Thymus (tissue), 14 donors: ENCODE measurements at places on chromosomes 13 and 19.
A peak's percentile ranks its signal among the peaks of the same experiment; 100 is the strongest.

GRCh38 chr13:28325022-28325421 is 169.9 kb downstream of the FLT1 start:
- DNase-seq: no peak

GRCh38 chr13:106507560-106508274 is 27.7 kb downstream of the EFNB2 start:
- no peak for DNase-seq

- no peak for DNase-seq
Observed at GRCh38 chr13:65926750-65927171, 1303.4 kb downstream of the PCDH9 start.

- DNase-seq: no peak
Observed at GRCh38 chr19:35228177-35228930, at the start of gene FAM187B. Gene FAM187B (minus strand): TSS chr19:35228739. CDS start chr19:35228680, 59 bp downstream.

- no peak for DNase-seq
Observed at GRCh38 chr13:48281556-48281955, 22.0 kb upstream of the RB1 start.

GRCh38 chr13:44576351-44577235 is 463 bp upstream of the TSC22D1 start:
- peak; percentile 15 for DNase-seq

GRCh38 chr13:111877906-111878305 is 189.0 kb upstream of the SOX1 start:
- DNase-seq: no peak

DNA sequence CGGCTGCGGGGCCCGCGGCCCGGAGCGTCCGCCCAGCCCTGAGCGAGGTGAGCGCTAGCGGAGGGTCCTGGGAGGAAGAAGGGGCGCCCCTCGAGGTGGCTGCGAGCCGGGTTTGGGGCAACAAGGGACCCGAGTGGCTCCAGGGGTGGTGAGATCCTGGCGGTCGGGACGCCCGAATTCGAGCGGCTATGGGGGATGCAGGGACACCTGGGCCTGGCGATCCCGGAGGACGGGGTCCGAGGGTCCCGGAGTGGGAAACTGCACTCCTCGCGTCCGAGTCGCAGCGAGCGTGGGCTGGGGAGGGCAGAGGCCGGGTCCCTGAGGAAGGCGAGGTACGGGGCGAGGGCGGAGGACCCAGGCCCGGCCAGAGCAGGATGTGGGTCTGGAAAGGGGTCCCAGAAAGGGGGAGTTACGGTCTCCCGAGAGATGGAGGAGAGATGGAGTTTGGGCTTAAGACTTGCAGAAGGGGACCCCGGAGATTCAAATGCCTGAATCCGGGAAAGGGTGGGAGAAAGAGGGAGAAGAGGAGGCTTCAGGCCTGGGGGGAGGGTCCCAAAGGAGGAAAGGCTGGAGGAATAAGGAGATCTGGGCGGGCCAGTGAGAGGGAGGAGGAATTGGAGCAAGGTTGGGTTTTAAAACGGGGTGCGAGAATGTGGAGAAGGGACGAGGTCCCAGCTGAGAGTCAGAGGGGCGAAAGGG is 542 bp downstream of the CACNG7 start:
- no peak for DNase-seq

DNA sequence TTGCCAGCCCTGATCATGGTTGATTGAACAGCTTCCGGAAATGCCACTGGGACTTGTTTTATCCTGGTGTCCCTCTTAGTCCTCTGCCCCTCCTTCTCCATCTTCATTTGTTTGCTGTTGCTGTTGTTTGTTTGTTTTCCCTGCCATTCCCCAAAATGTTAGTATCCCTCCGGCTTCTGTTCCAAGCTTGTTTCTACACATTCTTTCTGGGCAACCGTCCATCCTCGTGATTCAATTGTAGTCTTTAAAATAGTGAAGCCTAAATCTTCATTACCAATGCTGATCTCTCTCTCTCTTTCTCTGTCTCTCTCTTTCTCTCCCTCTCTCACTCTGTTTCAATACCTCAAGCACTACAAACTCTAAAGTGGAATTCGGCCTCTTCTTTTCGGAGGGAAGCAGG is 649.3 kb upstream of the ARGLU1 start:
- no peak for DNase-seq

DNA sequence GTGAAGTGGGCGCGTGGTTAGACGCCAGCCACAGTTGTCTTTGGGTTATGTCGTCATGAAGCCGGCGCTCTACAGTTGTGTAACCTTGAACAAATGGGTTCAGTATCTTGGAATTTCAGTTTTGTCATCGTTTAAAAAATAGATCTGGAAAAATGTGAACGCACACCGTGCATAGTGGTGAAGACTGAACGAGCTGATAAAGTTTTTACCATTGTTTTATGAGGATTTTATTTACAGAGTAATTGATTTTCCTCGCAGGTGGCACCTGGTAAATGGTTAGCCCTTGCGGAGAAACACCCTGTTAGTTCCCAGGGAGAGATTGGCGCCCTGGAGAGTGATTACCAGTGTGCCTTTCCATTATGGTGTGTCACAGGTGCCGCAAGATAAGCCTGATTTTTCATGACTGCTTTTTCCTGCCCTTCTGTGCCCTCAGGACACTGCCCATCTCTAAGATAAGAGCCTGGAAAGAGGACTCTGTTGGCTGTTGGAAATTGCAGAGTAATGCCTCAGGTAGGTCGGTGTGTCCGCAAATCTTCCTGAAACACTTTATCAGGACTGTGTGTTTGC is 577 bp downstream of the ZNF181 start:
- no peak for DNase-seq

GRCh38 chr13:42110410-42111155 is 62.1 kb downstream of the DGKH start:
- DNase-seq: peak; percentile 38

DNA sequence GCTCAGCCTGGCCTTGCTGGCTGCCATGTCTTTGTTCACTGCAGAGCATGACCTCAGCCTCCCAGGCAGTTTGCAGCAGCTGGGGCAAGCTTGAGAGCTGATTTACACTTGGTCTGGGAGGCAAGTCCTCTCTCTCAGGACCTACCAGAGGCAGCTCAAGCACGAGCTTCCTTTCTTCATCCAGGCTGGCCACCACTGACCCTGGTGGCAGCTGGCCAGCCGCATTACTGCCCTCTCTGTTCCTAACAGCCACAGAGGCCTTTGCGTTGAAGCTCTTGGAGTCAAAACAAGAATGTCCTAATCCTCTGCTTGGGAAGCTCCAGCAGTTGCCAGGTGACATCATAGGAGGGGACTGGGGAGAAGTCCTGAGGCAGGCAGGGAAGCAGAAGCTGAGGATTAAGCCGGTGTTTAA is 85.7 kb downstream of the NUFIP1 start:
- no peak for DNase-seq

DNA sequence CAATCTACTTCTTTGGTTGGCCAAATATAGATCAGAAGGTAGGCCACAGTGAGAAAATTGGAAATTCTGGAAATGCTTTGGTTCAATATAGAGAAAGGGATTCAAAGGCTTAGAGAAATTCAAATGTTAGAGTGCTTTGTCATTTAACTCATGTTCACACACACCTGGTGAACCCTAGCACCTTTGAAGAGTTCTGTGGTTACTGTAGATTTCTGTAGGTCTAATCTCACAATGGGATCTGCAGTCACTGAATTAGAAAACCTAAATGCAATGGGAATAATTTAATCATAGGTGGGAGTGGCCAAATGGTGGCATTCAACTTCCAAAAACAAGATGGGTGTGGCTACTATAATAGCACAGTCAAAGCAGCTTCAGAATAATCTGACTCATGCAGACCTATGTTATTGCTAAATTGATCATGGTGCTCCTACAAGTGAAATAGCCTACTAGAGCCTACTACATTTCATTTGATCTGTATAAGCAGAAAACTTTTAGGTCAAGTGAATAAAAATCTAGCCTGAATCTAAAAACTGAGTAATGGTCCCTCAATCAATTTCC is 1152.9 kb downstream of the PCDH9 start:
- DNase-seq: peak; percentile 55

DNA sequence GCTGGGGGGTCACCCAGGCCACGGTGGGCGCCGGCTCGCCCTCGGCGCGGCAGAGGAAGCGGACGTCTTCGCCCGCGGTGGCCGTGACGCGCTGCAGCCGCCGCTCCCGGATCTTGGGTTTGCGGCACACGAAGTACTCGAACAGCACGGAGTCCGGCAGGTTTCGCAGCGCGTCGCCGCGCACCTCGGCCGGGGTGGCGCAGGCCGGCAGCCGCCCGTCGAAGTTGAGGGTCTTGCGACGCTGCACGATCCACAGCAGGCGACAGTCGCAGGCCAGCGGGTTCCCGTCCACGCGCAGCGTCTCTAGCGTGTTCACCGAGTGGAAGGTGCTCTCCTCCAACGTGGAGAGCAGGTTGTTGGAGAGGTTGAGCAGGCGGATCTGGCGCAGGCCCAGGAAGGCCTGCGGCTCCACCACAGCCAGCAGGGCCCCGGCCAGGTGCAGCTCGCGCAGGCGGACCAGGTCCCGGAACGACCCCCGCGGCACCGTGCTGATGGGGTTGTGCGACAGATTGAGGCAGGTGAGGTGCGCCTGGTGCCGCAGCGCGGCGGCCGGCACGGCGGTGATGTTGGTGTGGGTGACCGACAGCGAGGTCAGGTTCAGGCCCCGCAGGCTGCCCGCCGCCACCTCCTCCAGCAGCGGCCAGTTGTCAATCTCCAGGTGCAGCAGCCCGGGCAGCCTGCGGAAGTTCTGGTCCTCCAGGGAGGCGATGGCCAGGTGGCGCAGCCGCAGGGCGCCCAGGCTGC is 8.6 kb upstream of the PEAK3 start:
- DNase-seq: no peak

- DNase-seq: no peak
Observed at GRCh38 chr13:50955241-50955640, 45.6 kb downstream of the RNASEH2B start.

- no peak for DNase-seq
Observed at GRCh38 chr13:23348262-23349127, 85.0 kb downstream of the SACS start.

DNA sequence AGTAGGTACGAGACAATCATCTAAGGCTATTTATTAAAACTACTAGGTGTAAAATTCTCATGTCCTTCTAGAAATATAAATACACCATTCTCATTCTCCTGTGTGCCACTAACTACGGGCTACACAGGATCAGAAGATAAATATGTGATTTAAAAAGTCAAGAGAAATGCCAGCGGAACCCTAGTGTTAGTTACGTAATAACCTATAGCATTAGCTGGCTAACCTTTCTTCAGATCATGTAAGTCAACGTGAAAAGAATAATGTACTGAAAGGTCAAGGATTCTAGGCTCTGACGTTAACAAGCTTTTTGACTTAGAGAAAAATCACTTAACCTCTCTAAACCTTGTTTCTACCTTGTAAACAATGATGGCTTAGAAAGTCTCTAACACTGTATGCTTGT is 121.8 kb downstream of the RGCC start:
- no peak for DNase-seq

- no peak for DNase-seq
Observed at GRCh38 chr19:10691178-10691881, 9.9 kb upstream of the QTRT1 start.

DNA sequence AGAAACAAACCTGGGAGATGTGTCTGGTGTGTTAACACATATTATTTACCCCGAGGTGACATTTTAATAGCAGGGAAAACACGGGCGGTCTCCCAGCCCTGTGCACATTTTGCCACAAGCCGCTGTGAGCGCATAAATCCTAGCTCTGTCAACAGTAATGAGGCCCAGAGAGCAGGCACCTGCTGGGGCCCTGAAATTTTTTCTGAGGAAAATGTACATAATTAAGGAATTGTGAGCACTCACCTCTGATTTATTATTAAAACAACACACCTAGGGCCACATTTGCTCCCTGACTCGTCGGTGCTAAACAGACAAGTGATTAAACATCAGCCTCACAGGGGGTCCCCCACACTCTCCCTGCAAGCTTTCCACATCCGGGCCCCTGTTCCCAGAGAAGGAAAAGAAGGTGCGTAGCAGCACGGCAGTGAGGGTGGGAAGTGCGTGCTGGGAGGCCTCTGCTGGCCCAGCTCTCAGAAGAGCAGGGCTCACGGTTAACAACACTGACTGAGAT is 616.3 kb downstream of the UQCRFS1 start:
- DNase-seq: no peak

GRCh38 chr13:73708393-73708985 is 425.7 kb downstream of the KLF12 start:
- peak; percentile 21 for DNase-seq

DNA sequence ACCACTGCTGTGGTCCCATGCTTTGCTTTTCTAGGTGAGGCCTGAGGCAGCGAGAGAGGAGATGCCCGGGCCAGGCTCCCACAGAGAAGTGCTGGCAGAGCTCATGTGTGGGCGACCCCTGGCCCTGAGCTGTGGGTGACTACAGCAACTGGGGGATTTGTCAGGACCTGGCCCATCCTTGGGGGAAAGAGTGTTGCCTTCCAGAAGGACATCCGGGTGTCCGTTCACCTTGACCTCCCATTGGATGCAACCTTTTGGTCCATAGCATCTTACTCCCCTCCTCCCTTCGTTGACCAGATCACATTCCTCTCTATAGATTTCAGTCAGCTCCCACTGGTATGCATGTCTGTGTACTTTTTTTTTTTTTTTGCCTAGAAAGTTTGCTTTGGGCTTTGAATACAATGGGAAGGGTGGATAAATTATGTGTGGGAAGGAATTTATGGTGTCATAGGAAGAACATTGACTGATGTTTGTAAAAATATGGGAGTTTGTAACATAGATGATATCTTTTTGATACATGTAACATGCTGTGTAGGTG is 84.2 kb upstream of the RNF113B start:
- no peak for DNase-seq

DNA sequence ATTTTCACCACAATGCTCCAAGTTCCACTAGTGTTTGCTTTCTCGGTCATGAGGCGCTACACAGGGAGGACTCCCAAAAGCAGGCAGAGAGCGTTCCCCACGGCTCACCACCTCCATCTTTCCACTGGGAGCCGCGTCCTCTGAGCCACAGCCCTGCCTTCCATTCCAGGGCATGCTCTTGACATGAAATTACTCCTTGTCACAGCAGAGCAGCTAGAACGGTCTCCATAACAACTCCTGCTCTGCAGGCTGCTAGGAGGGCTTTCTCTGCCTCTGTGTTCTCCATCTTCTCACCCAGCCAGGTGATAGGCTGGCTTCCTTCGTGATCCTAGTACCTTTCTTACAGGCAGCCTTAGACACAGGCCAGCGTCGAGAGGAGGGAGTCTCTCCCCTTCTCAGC is 171.8 kb upstream of the UBL3 start:
- no peak for DNase-seq

DNA sequence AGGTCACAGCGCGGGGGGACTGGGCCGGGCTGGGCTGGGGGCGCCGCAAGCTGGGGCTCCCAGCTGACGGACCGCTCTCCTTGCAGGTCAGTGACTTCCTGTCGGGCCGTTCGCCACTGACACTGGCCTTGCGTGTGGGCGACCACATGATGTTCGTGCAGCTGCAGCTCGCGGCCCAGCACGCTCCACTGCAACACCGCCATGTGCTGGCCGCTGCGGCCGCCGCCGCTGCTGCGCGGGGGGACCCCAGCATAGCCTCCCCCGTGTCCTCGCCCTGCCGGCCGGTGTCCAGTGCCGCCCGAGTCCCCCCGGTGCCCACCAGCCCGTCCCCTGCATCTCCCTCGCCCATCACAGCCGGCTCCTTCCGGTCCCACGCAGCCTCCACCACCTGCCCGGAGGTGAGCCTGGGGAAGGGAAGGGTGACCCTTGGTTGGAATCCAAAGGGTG is 5.7 kb downstream of the MIDN start:
- no peak for DNase-seq
